ENCODE measurements at places on chromosomes 3 and 15.
A peak's percentile ranks its signal among the peaks of the same experiment; 100 is the strongest.

GRCh38 chr15:61003437-61004218 lies 225.5 kb downstream of the RORA start:
- DNase-seq = no peak

- DNase-seq = no peak
Observed at GRCh38 chr3:40924559-40925141, 274.7 kb upstream of the CTNNB1 start.

DNA sequence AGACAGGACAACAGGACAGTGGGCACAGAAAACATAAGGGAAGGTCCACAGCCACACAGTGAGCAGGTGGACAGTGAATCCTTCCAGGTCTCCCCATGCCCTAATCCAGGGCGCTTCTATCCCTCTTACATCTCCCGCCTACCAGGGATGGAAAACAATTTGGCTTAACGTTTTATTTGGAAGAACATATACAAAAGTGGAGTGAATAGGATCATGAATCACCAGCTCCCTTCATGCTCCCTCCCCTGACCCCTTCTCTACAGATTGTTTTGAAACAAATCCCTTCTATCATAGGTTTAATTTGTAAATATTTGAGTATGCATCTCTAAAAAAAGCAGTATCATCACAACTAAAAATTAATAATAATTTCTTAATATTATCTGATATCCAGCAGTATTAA lies 52.5 kb downstream of the CLDN11 start:
- no peak for DNase-seq

GRCh38 chr3:42871592-42872196 lies 4.0 kb downstream of the CYP8B1 start:
- no peak for DNase-seq

DNA sequence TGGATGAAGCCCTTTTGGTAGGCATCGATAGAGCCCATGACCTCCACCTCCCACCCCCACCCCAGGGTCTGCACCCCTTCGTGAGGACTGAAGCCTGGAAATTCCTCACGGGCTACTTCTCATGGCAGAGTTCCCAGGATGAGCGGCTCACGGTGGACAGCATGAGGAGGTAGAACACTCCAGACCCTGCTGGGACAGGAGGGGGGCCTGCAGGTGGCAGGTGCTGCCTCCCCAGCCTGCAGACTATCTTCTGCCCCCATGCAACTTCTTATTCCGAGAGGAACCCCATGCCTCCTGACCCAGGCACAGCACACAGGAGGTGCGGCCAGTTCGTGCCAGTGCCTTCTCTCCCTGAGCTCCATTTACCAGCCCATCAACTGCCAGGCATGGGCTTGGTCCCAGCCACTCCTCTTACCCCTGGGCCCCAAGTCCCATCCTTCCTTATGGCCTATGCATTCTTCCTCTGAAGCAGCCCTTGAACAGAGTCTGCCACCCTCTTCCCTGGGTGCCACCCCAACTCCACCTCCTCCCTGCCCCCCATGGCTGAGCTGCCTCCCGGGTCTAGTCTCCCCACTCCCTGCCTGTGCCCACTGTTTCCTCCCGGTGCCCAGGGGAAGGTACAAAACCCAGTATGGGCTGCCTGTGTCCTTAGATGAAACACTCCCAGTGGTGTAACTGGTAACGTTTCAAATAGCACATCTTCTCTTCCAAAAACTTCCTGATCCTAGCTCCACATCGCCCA lies 8.4 kb downstream of the TBC1D21 start:
- DNase-seq = no peak

- DNase-seq = no peak
Observed at GRCh38 chr15:42796955-42797782, 60.2 kb upstream of the CDAN1 start.

GRCh38 chr3:65557899-65558564 lies 480.7 kb downstream of the MAGI1 start:
- no peak for DNase-seq

GRCh38 chr3:169780742-169781141 lies 7.5 kb downstream of the MYNN start:
- no peak for DNase-seq

- peak; percentile 87 for DNase-seq
Observed at GRCh38 chr15:73950831-73951561, 24.7 kb downstream of the LOXL1 start.

DNA sequence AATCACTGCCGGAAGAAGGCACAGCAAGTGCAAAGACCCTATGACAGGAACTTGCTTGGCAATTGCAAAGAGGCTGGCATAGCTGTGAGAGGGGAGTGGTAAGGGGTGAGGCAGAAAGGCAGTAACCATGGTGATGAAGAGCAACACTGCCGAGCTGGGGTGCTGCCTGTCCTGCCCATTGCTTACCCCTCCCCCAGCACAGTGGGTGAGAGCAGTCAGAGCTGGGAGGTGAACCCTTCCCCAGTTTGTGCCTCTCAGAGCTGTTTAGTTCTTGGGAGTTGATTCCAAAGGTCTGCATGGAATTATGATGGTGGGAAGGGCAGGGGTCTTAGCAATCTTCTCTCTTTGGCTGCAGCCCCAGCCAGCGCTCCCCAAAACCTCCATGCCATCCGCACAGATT lies 8.8 kb downstream of the TYRO3 start:
- DNase-seq = no peak

- DNase-seq = no peak
Observed at GRCh38 chr3:127150513-127151250, 42.2 kb upstream of the PRR23E start.

GRCh38 chr15:24772686-24773373 lies 97.3 kb downstream of the NPAP1 start:
- DNase-seq = no peak

DNA sequence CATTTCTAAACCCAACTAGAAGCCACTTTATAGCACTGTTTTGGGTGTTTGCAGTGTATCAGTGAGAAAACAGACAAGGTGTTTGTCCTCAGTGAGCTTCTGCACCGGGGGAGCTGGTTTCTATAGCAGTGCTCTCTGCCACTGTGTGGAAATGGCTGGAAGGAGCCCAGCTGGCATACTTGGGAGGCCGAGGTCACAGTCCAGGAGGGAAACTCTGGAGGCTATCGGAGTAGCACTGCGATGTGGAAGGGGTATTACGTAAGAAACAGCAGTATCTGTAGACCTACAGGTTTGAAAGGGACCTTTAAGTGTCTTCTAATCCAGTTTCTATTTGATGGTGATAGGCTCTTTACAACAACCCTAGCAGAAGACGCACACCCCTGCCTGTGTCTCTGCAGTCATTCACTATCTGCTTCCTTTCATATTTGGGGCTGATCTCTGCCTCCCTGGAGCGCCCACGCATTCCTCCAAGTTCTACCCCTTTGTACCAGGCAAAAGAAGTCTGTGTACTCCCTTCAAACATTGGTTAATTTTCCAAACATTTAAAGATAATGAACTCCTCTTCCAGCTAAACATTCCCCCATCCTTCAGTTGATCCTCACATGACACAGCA lies 87.4 kb upstream of the ADAMTS17 start:
- no peak for DNase-seq

DNA sequence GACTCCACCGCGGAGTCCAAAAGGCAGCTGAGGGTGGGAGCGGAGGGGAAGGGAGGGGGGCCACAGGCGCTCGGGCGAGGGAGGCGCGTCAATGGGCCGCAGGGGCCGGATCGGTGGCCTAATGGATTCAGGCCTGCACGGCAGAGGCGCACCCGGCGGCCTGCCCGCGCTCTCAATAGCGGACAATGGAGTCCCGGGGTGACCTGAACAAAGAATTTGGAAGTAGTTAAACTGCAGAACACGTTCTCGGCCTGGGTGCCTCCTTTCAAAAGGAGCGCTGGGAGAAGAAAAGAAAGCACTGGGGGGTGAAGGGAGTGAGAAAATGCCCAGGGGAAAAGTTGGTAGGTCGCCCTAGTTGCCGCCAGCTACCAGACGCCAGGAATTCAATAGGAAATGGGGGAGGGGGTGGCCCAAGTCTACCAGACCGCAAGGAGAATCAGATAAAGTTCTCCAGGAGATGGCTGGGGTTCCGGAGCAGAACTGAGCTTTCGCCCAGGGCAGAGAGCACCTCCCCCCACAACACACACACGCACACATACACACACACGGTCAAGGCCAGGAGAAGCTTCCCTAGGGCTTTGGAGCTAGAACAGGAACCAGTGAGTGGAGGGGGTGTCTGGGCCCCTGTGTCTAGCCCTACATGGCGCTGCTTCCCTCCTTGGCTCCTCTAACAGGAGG lies 25.8 kb upstream of the POLG start:
- no peak for DNase-seq

GRCh38 chr3:37590328-37591079 lies 271.2 kb upstream of the CTDSPL start:
- DNase-seq = no peak

GRCh38 chr3:15633159-15633558 lies 31.6 kb downstream of the BTD start:
- DNase-seq = no peak

DNA sequence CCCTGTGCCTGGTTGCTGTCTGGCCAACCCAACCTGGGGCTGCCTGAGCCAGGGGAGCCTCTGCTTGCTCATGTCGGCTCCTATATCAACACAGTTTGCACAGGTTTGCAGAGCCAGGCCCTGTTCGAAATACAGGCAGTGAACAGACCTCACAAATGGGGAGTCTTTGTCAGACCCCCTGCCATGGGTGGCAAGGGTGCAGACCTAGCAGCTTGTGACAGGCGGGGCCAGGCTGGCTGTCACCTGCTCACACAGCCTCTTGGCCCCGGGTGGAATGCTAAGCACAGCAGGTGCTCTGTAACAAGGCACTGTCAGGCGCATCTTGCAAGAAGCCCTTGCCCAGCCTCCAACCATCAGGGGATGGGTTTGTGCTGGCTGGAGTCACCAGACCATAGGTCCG lies 47.3 kb downstream of the BDH1 start:
- DNase-seq = no peak

DNA sequence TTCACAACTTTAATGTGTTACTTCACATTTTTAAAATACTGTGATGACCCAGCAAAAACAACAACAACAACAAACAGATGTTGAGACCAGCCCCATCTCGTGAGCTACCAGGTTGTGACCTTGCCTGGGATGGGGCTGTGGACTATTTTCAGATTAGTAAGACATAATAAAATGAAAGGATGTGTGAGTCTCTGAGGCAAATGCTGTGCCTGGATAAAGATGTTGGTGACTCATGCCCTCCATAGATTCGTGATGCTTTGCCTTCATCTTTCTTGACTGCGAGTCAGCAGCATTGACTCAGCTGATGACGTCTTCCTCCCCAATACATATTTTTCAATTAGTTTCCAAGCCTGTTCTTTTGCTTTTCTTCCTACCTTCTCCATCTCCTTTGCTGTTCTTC lies 453.0 kb upstream of the CFAP20DC start:
- DNase-seq = no peak

- no peak for DNase-seq
Observed at GRCh38 chr3:43169987-43170386, 64.1 kb upstream of the POMGNT2 start.

DNA sequence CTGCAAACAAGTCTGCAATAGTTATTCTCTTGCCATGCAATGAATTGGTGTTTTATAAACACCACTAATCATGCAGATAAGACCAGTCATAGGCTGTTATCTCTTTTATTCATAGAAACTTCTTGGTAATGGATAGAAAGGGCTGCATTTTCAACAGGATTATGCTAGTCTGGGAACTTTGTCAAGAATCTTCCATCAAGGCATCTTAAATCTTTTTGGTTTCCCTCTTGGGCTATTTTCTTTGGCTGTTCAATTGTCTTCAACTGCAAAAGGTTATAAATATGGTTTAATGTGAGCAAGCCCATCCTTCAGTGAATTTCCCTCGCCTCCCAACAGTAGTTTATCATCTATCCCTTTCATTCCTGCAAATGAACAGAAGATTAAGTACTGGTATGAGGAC lies 59.0 kb upstream of the MINAR1 start:
- no peak for DNase-seq

- DNase-seq = no peak
Observed at GRCh38 chr15:55222588-55222987, 25.8 kb upstream of the RSL24D1 start.

GRCh38 chr3:171237009-171237385 lies 210.5 kb upstream of the SLC2A2 start:
- DNase-seq = no peak

Data from HEK293T (cell line).